MCF 10A (cell line): ENCODE measurements at places on chromosomes 16 and 17. TPM values are rescaled to one million over a fixed set of nuclear protein-coding genes. Genes with fewer than 3 reads are reported as not detected.
A peak's percentile ranks its signal among the peaks of the same experiment; 100 is the strongest.

- DNase-seq = no peak
These were observed 25.2 kb upstream of the GPRC5B start for GRCh38 chr16:19909750-19910322.

DNA sequence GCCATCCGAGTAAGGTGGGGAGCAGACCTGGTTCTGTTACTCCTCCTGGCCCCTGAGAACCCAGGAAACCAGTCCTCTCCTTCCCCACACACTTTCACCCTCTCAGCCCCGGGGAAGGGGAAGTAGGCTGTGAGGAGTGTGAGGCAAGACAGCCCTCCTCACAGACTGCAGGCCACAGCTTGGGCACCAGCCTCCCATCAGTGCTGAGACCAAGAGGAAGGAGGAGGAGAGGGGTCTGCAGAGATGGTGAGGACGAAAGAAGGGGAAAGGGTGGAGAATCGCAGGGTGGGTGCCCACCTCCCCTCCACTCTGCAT, 7.0 kb downstream of the G6PC3 start:
- DNase-seq = no peak

GRCh38 chr17:42017866-42018200, 594 bp upstream of the DNAJC7 start:
- DNase-seq = no peak

- DNase-seq = peak; percentile 69
These were observed at the start of gene PGS1 for GRCh38 chr17:78378225-78379130. Gene PGS1, plus strand, starts transcription at chr17:78378649. Its CDS starts 17 bp downstream, at chr17:78378666.

DNA sequence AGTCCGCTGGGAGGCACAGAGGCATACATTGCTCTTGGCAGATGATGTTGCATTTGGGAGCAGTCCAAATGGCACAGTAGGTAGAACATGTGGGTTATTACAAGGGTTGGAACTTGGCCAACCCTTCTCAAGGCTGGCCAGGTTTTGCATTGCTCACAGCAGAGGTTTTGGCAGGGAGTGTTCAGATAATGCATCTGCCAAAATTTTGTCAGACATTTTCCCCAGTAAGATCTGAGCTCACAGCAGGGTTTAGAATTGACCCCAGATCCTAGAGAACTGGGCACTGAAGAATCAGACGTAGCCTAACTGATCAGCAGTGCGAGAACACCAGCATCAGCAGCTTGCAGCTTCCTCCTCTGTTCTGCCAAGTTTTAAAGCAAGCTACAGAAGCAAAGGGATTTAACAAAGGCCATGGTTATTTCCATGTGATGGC, 468.8 kb upstream of the KIF2B start:
- DNase-seq = peak; percentile 91

GRCh38 chr17:81412490-81413093, 17.3 kb downstream of the BAHCC1 start:
- peak; percentile 58 for DNase-seq

- no peak for DNase-seq
These were observed 45.5 kb upstream of the CDH3 start for GRCh38 chr16:68599586-68599985.

- DNase-seq = peak; percentile 62
These were observed 7.6 kb downstream of the MRM1 start for GRCh38 chr17:36608794-36609497.

DNA sequence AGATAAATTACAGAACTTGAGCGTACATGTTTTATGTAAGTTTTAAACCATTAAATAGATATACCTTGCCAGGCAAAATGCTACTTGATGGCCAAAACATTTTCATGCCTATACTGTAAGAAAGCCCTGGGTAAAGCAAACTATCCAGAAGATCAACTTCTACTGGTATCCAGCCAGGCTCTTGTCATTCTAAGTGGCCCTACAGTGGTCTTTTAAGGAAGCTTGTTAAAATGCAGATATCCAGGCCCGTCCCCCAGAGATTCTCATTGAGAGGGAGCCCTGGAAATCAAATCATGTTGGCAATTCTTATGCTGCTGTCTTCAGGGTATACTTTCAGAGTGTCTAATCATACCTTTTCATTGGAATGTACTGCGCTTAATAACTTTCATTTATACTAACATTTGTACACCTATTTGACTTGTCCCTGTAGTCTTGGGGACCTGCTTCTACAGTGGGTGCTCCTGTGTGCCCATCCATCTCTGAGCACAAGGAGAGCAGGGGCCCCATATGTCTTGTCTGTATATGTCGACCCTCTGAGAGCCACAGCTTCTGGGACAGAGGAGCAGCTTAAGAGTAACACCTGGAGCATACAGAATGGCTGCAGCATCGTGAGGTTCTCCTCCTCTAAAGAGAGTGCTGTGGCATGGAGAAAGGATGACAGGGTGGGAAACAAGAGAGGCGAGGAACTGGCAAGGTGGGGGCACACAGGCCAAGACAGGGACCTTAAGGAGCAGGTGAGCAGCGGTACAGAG, 43.6 kb upstream of the ANKFY1 start:
- DNase-seq = no peak

DNA sequence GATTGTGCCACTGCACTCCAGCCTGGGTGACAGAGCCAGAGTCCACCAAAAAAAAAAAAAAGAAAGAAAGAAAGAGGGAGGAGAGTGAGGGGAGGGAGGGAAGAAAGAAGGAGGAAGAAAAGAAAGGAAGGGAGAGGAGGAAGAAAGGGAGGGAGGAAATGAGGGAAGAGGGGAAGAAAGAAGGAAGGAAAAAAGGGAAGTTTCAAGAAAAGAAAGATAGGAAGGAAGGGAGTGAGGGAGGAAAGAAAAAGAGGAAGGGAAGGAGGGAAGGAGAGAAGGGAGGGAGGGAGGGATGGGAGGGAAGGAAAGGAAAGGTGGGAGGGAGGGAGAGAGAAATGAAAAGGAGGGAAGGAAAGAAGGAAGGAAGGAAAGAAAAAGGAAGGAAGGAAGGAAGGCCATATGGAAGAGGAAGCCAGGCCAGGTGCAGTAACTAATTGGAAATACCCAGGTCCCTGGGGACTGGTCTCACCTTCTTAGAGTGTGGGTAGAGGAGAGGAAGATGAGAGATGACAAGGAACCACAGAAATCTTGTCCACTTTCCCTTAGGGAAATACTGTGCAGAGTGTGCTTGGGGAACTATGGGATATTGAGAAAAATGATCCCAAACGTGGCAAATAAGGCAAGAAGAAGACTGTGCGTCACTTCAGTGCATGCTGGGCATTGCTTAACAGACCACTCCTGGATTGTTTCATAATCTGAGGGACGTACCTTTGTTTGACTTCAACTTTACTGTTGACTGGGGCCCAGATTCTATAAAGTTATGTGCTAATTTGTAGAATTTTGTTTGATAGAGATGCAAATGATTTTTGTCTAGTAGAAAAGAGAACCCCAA, 15.1 kb upstream of the CSNK2A2 start:
- no peak for DNase-seq

- peak; percentile 44 for DNase-seq
These were observed 24.3 kb upstream of the TMEM220 start for GRCh38 chr17:10754109-10754508.

DNA sequence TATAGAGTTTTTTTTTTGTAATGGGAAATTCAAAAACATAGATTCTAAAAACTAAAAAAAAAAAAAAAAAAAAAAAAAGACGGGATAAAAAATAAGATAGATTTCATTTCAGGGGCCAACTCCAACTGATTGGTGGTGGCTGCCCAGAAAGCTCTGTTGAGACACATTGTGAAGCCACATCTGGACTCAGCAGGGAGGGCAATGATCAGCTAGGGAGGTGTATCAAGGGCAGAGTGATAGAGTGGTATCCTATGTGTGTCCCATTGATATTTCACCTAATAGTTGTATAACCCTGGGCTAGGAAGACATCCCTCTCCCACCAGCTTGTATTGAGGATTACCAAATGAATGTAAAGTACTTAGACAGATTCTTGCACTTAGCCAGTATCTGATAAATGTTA, 6.7 kb upstream of the CMTR2 start:
- no peak for DNase-seq

GRCh38 chr17:57544401-57544800, 200.7 kb downstream of the CCDC182 start:
- no peak for DNase-seq

DNA sequence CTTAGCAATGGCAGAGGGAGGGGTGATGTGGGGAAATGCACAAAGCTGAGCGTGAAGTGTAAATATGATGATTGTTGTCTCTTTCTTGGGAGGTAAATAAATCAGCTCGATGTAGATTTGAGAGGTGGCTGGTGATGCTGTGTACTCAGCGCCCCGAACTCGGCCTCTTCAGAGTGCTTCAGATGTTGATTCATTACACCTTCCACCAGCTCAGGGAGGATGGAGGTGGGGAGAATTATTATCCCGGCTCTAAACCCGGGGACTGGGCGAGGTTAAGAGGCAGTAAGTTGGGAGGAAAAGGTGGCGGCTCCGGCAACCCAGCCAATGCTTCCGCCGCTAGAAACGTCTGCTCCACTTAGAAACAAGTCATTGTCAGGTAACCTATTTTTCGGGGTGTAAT, 86.5 kb downstream of the RPA1 start:
- no peak for DNase-seq

DNA sequence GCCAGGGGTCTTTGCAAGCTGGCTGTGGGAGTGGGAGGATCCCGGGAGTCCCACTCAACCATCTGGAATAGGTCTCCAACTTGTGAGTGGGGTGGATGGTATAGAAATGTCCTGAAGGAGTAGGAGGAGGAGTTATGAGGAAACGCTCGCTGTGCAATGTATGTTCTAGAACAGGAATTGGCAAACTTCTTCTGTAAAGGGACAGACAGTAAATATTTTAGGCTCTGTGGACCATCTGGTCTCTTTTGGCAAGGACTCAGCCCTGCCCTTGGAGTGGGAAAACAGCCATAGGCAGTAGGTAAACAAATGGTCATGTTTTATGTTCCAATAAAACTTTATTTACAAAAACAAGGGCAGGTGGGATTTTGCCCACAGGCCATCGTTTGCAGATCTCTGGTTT, 149.2 kb downstream of the NPIPB5 start:
- no peak for DNase-seq

SPN gene
- total RNA-seq = not detected in 2 replicates

TSPAN10 gene
- total RNA-seq = 1.8 and 2.1 TPM in 2 replicates

ZP2 gene
- not detected in 2 replicates for total RNA-seq

ALOXE3 gene
- total RNA-seq = 13.1 and 14.1 TPM in 2 replicates

PRAC2 gene
- not detected in 2 replicates for total RNA-seq
